ENCODE measurements at places on chromosomes 5 and 9. TPM values are rescaled to one million over a fixed set of nuclear protein-coding genes. Genes with fewer than 3 reads are reported as not detected.
A peak's percentile ranks its signal among the peaks of the same experiment; 100 is the strongest.

Gene SAXO1
- total RNA-seq, result 0.37 TPM

GRCh38 chr9:72315089-72315509 lies 49.9 kb downstream of the ZFAND5 start:
- no peak for DNase-seq
- no peak overlapping the region for H3K4me3 ChIP-seq
- no peaks in the 10 kb centered on the region for H3K36me3 ChIP-seq
- peaks cover 5% of the 10 kb centered on the region for H3K4me1 ChIP-seq
- H3K27ac ChIP-seq, result no peak overlapping the region
- no peaks in the 10 kb centered on the region for H3K27me3 ChIP-seq

Gene FOXD4L5
- total RNA-seq, result not detected

Gene STING1
- not detected for total RNA-seq

GRCh38 chr5:34898258-34898895 lies 16.9 kb downstream of the RAD1 start:
- no peak overlapping the region for H3K4me3 ChIP-seq
- H3K27me3 ChIP-seq, result no peaks in the 10 kb centered on the region
- no peaks in the 10 kb centered on the region for H3K36me3 ChIP-seq
- no peaks in the 10 kb centered on the region for H3K4me1 ChIP-seq
- H3K27ac ChIP-seq, result no peak overlapping the region

GRCh38 chr9:137308057-137308619 lies 6.1 kb upstream of the NRARP start:
- H3K27me3 ChIP-seq, result no peaks in the 10 kb centered on the region
- peak; percentile 69 for DNase-seq
- H3K36me3 ChIP-seq, result no peaks in the 10 kb centered on the region
- H3K27ac ChIP-seq, result peak overlapping the region; percentile 38

GRCh38 chr5:149370878-149371277 lies 8.2 kb downstream of the IL17B start:
- no peaks in the 10 kb centered on the region for H3K27me3 ChIP-seq
- H3K4me1 ChIP-seq, result peaks cover 8% of the 10 kb centered on the region
- no peak for DNase-seq
- no peak overlapping the region for H3K27ac ChIP-seq

DNA sequence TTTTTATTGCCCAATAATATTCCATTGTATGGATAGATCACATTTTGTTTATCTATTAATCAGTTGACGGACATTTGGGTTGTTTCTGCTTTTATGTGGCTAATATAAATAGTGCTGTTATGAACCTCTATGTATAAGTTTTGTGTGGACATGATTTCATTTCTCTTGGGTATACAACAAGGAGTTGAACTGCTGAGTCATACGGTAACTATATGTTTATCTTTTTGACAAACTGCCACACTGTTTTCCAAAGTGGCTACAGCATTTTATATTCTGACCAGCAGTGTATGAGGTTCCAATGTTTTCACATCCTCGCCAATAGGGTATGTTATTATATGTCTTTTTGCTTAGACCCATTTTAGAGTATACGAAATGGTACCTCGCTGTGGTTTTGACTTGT lies 264.3 kb downstream of the RFX3 start:
- no peak overlapping the region for H3K4me3 ChIP-seq
- H3K27me3 ChIP-seq, result no peaks in the 10 kb centered on the region
- H3K36me3 ChIP-seq, result no peaks in the 10 kb centered on the region
- H3K27ac ChIP-seq, result no peak overlapping the region
- no peaks in the 10 kb centered on the region for H3K4me1 ChIP-seq
- DNase-seq, result no peak

Measured in glutamatergic neuron (in vitro differentiated cells).